Kasumi-1 (cell line): ENCODE measurements at places on chromosomes 7 and 10.
A peak's percentile ranks its signal among the peaks of the same experiment; 100 is the strongest.

DNA sequence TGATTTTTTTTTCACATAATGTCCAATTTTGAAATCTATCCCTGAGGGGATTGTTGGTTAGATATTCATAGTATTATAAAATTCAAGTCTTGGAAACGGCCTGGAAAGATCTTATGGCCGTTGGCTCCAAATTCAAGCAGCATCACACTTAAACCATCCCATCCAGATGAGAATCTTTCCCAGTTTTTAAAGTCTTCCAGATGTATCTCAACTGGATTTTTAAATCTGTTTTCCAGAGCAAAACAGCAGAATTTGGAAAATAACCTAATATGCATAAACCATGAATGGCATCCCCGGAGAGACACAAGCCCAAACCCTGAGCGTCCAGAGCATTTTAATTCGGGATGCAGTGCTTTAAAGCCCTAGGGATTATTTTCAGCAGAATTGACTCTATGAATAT lies 208.2 kb upstream of the PRKCQ start:
- DNase-seq = no peak

GRCh38 chr10:75425291-75426079 lies 5.9 kb upstream of the LRMDA start:
- no peak for DNase-seq

- DNase-seq = no peak
Measured at GRCh38 chr7:20892776-20893175, 106.1 kb upstream of the SP8 start.

GRCh38 chr10:102455893-102456471 lies 4.6 kb upstream of the C10orf95 start:
- DNase-seq = no peak

DNA sequence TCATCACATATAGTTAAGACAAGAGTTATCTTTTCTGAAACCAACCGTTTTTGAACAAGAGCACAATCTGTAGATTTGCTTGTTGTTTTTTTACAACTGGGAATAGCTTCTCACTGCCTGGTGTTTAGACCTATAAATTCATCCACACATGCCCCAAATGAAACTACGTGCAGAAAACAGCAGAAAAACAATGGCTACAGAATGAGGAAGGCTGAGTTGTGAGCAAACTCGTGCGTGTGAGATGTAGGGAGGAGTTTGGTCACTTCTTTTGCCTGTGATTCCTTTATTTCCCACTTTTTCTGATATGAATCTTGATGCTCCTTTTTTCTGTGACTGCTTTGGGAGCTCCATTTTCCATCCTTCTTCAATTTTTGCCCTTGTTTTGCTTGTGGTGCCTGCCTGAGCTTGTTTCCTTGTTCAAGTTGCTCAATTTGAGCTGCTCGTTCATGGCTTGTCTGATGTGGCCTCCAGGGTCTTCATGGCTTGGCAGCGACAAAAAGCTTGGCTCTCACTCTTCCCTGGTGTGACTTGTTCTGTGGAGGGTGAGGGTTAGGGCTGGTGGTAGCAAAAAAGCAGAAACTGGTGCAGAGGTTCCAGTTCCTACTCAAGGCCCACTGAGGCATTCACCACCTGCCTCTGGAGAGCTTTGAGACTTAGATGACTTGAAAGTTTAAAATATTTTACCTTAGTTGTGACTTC lies 76.9 kb downstream of the ZNF365 start:
- DNase-seq = no peak

DNA sequence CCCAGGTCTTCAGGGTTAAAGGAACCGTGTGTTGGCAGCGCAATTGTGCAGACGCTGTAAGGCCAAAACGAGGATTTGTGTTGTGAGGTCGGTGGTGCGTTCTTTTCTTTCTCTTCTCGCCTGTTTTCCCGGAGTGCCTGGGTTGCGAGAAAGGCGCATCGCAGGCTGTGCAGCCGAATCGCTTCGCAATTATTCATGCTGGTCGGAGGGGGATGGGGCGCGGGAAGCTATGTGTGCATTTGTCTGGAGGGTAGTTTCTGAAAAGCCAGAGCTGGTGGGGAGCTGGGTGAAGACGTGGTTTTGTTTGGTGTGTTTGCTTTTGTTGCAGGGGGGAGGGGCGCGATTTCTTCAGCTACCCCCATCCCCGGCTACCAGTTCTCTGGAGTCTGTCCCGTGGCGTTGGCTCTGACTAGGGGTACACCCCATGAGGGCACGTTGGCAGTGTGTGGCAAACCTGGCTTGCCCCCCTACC lies 2.1 kb downstream of the MXI1 start:
- peak; percentile 76 for DNase-seq

GRCh38 chr10:44864051-44864450 lies 47.1 kb upstream of the TMEM72 start:
- DNase-seq = no peak

GRCh38 chr7:151540146-151540545 lies 20.5 kb upstream of the RHEB start:
- DNase-seq = no peak

DNA sequence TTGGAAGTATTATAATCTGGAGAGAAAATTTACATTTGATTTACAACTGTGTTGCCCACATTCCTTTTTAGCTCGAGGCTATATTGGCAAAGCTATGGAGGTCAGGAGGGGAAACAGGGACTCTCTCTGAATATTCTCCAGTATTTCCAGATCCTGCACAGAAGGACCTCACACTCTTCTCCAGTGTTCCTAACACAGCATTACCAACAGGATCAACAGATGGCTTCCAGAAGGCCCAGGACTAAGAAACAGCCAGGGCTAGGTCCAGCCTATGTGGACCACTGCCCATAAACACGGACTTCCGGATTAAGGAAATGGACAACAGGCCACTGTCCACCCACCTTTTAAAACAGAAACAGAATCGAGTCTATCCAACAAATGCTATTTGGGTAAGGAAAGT lies 65.3 kb downstream of the CHCHD3 start:
- DNase-seq = no peak

- no peak for DNase-seq
Measured at GRCh38 chr10:80373502-80373901, 16.9 kb downstream of the DYDC2 start.

- DNase-seq = peak; percentile 15
Measured at GRCh38 chr10:86366033-86366901, at the start of gene GRID1. Gene GRID1 (minus strand): TSS chr10:86366795.

GRCh38 chr7:66697449-66698438 lies 42.8 kb upstream of the RABGEF1 start:
- DNase-seq = no peak

DNA sequence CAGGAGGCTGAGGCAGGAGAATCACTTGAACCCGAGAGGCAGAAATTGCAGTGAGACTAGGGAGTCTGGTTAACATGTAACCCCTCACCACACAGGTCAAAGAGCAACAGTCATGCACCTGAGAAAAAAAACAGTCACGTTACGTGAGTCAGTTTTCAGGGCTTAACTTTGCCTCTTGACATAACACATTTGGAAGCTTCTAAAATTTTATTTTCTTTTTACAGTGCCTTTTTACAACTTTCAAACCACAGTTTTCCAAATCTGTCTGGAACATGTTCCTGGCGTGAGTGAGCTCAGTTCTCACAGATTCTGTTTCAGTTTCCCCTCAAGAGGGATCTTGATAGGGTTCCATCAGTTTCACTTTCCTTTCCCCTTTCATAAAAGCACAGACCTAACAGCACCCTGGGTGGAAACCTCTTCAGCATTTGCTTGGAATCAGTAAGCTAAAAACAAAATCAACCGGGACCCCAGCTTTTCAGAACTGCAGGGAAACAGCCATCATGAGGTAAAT lies 4.4 kb downstream of the IFIT3 start:
- DNase-seq = peak; percentile 36

DNA sequence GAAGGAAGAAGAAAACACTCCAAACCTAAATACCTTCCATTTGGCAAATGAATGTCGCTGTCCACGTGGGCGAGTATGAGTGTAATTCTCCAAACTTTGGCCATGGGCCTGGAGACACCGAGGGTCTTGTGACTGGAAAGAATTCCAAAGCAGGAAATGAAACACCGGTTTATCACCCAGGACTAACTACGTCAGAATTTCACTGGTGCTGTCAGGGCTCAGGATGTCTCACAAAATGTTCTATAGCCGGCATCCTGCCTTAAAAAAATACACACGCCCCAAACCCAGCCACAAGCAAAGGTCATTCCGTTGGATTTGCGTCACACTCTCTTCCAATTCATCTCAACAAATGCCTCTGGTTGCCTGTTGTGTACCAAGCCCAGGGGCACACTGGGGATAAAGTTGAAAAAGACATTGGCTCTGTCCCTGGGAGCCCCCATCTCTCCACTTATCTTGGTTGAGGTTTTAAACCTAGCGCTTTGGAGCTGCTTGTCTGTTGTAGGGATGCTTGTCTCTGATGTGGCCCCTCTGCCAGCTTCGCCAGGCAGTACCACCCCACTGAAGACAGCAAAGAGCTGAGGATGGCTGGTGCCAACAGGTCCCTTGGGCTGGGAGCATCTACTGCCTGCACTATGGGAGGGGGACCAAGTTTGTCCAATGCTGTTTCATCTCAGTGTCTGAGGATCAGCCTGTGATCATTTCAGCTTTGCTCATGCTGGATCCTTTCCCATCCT lies 31.2 kb downstream of the GSTO2 start:
- no peak for DNase-seq

GRCh38 chr10:124414076-124414475 lies 4.6 kb downstream of the OAT start:
- no peak for DNase-seq

GRCh38 chr10:125557311-125557710 lies 125.7 kb downstream of the TEX36 start:
- no peak for DNase-seq

GRCh38 chr7:113010377-113010776 lies 76.2 kb downstream of the GPR85 start:
- DNase-seq = no peak

DNA sequence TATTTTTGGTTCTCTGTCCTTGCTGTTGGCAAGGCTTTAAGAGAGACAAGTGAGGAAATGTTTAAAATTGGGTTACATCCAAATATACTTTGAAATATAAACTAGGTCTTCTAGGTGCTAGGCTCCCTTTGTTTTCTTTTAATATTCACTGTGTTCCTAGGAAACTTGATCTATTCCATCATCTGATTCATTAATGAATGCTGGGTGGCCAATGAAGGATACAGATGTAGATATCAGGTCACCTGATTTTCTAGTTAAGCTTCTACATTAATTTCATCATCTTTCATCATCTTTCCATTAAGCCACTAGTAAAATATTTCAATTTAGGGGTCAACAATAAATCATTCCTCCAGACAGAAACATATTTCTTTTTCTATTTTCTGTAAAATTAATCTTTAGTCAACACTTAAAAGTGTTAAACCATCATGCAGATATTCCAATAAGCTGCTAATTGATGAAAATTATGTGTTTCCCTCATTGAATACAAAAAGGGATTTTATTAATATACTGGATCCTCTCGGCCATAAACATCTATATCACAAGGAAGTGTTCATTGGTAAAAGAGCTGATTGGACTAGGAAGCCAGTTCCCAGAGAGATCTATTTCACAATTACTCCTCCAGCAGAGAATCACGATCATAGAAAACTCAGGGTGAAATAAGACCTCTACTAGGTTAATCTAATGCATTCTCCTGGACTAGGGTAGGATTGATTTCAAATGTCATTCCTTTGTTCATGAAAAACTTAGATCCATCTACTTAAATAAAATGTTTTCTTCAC lies 14.7 kb downstream of the HGF start:
- DNase-seq = no peak

DNA sequence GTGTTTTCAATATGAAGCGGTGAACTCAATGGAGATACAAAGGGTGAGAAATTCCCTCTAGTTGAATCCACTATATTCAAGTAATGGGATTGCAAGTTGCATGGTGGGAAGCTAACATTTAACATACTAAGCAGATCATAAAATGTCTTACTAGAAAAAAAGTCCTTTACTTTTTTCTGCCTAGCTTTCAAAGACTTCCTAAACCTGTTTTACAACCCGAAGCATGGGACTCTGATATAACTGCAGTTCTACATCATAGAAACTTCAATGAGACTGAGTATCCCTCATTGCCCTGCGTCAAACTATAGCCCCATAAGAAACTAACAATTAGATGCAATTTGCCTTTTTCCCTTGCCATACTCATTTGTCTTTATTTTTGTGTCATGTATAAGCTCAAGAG lies 179.9 kb downstream of the RTKN2 start:
- DNase-seq = no peak

- DNase-seq = no peak
Measured at GRCh38 chr7:73680501-73680900, 2.8 kb downstream of the DNAJC30 start.

- DNase-seq = no peak
Measured at GRCh38 chr7:133602291-133602690, 349.4 kb downstream of the EXOC4 start.

DNA sequence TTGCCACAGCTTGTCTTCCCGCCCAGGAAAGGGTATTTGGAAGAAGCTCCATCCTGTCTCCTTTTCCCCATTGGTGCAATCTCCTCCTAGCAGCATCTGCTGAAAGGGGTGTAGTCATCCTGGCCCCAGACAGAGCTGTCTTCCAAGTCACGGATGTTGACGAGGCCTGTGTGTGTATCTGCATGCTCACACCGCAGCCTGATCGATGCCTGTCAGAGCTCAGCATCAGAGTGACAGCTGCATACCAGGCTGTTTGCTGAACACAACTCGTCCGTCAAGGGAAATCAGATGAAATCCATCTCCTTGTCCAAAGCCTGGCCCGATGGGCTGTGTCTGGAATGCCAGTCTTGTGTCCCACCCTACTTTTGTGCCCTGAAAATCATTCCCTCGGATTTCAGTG lies 21.2 kb upstream of the LRRC4 start:
- no peak for DNase-seq

- no peak for DNase-seq
Measured at GRCh38 chr10:102175415-102175814, 23.2 kb downstream of the NOLC1 start.

DNA sequence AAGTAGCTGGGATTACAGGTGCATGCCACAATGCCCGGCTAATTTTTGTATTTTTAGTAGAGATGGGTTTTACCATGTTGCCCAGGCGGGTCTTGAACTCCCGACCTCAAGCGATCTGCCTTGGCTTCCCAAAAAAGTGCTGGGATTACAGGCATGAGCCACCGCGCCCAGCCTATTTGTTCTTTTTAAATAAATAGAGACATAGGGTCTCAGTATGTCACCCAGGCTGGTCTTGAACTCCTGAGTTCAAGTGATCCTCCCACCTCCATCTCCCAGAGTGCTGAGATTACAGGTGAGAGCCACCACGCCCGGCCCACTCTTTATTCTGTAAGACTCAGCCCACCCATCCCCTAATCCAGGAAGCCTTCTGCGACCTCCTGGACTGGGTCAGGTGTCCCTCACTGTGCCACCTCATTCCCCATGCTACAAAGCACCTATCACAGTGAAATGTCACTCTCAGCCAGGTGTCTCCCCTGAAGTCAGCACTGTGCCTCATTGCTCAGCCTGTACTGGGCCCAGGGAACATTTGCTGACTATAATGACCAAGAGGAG lies 2.8 kb downstream of the TMEM120A start:
- no peak for DNase-seq

GRCh38 chr7:142583446-142583845 lies 165.8 kb upstream of the PRSS1 start:
- no peak for DNase-seq
